ENCODE measurements at places on chromosomes 2 and 18.

- DNase-seq = peak; percentile 38
These were observed 521.6 kb downstream of the RNF144A start for GRCh38 chr2:7438855-7439254.

DNA sequence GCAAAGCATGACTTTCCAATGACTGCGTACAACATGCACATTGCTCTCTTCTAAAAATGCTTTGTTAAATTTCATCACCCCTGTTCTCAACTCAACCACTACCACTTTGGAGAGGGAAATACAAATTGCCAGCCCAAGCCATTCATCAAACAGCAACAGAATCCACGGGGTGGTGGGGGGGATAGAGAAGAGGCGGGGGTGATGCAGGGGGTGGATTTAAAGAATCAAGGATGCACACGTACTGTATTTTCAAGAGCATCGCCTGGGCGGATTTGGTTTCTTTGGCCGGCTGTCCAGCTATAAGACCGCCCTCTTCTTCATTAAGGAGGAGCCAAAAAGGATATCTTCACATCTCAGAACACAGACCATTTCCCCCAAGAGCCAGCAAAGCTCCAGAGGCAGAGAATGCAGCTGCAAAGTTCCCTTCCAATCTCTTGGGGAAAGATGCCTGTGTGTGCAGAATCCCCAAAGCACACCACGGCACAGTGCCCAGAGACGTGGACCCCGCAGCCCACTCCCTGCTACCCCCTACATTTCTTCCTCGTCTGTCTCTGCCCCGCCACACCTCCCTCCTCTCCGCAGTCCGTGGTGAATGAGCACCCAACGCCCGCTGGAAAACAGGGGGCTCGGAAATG lies 977 bp downstream of the SLC8A1 start:
- DNase-seq = peak; percentile 13

- DNase-seq = no peak
These were observed 48.5 kb upstream of the MCFD2 start for GRCh38 chr2:46963941-46964673.

GRCh38 chr2:31434911-31435310 lies 20.4 kb upstream of the XDH start:
- DNase-seq = no peak

DNA sequence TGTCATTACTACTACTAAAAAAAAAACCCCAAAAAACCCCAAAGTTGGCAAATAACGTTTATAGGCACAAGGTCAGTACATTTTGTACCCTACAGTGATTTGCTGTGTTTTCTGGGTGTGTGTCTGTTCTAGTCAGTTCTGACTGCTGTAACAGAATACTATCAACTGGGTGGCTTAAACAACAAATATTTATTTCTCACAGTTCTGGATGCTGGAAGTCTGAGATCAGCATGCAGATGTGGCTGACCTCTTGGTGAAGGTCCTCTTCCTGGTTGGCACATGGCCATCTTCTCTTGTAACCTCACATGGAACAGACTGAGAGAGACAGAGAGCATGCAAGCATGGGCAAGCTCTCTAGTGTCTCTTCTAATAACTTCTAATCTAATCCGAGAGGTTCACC lies 103.1 kb downstream of the CERS6 start:
- DNase-seq = no peak

Data from CD4-positive, alpha-beta T cell treated with Interleukin-4 for 1 hour (primary cell).